ENCODE measurements at places on chromosomes 16 and 17.

- no peak for DNase-seq
Measured at GRCh38 chr17:5396612-5397011, 22.9 kb downstream of the NUP88 start.

DNA sequence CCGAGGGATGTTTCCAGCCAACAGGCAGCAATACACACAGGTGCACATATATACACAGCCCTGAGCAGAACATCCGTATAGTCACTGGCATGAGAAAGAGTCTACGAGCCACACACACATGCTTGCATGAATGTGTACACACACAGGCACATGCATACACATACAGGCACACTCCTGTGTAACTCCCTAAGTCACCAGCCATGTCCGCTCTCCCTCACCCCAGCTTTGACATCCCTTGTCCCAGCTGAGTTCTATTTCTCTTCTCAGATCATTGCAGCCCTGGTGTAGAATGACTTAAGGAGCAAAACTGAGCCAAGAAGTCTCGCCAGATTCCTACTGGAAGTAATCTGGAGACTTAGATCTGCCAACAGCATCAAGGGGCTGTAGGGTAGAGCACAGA is 13.1 kb downstream of the CDRT4 start:
- DNase-seq, result no peak

DNA sequence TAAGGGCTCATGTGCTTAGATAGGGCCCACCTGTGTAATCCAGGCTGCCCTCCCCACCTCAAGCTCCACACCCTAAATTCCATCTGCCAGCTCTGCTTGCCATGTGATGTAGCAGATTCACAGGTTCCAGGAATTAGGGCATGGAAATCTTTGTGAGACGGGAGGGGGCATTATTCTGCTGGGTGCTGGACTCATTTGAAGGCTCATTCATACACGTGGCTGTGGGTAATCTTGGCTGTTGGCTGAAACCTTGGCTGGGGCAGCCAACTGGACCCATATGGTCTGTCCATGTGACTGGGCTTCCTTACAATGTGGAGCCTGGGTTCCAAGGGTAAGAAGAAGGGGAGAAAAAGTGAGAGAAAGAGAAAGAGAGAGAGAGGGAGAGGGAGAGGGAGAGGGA is 115.1 kb downstream of the CYLD start:
- DNase-seq, result no peak

DNA sequence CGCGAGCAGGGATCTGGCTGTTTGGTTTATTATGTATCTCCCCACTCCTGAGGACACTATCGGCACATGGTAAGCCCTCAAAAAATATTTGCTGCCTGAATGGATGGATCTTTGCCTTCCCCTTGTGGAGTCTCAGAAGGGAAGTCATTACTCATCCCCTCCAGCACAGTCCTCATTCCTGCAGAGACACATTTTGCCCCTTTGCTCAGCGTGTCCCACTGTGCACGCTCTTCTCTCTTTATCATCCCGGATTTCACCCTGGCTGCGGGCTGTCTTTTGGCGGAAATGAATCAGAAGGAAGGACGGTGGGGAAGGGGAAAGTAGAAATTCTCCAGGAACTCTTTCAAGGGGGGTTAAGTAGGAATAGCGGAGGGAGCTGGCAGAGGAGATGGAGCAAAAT is 125.2 kb upstream of the CDC42EP4 start:
- DNase-seq, result no peak

- no peak for DNase-seq
Measured at GRCh38 chr16:49698931-49699840, 156.7 kb downstream of the ZNF423 start.

DNA sequence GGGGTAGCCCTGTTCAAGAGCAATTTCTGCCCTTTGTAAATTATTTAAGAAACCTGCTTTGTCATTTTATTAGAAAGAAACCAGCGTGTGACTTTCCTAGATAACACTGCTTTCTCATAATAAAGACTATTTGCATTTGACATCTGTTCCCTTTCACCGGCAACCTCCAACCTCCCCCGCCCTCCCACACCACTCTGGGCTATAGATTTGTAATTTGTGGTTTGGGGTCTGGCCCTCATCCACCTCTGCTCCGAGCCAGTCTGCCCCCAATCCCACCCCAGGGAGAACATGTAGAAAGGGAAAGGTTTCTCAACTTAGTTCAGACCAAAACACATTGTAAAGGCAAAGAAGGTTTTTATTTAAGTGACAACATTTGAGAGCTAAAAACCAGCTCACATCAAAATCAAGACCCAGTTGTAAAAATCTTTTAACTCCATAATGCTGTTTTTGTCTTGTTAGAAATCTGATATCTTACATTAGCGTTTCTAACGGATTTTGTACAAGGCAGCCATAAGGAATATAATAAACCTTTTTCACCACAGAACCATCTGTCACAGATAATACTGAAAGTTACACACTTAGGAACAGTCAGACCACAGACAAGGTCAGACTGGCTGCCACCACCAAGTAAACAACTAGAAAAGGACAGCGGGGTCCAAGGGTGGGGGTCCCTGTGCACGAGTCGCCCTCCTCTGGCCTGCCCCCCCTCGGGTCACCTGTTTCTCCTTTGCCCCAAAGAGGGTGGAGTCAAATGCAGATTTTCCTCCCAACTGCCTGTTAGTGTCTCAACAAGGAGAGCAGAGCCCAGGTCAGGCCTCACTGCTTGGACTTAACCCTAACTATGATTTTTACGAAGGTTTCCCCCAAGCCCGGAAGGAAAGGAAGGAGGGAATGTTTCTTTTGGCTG is 6.9 kb downstream of the PIMREG start:
- DNase-seq, result no peak

GRCh38 chr16:73339821-73340220 is 291.9 kb upstream of the ZFHX3 start:
- DNase-seq, result no peak

DNA sequence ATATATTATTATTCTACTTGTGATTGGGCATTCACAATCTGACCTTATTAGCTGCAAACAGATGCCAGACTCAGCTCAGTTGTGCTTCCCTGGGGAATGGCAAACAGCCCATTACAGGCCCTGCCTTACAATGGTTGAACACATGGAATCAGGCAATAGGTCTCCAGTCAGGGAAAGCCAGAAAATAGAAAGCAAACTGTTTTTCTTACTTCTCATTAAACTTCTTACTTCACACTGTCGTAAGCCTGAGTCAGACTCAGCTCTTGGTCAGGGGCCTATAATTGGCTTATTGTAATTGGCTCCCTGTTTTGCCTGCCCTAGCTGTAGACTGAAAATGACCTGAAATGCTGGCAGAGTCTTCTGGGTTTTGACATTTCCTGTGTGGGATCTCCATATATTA is 77.0 kb upstream of the CA10 start:
- no peak for DNase-seq

DNA sequence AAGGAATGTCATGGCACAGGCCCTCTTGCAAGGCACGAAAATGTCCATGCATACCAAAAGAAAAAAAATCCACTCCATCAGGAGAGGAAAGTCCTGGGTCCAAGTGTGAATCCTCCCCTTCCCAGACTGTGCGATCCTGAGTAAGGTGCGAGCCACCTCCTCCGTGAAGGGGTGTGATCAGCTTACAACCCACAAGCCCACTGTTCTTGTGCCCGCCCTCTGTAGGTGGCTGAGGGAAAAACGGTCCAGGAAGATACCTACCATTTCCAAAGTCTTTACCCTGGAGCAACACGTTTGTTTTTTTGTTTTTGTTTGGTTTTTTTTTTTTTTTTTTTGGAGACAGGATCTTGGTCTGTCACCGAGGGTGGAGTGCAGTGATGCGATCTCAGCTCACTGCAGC is 116.5 kb downstream of the ZNF423 start:
- no peak for DNase-seq

- DNase-seq, result no peak
Measured at GRCh38 chr17:3796110-3796821, 4.7 kb downstream of the ITGAE start.

DNA sequence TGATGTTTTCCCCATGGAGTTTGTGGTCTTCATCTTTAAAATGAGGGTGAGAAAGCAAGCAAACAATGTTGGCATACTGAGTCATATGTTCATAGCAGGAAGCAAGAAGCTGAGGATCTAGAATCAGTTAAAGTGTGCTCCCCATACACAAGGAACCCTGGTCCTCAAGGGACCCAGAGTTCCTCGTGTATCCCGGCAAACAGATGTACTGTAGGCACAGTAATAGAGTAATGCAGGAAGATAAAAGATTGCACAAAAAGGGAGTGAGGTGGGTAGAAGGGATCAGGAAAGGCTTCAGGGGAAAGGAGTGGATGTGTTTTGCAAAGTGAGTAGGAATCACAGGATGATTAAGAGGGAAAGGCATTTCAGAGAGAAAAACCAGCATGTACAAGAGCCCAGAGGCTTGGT is 412.3 kb upstream of the CDH11 start:
- no peak for DNase-seq

DNA sequence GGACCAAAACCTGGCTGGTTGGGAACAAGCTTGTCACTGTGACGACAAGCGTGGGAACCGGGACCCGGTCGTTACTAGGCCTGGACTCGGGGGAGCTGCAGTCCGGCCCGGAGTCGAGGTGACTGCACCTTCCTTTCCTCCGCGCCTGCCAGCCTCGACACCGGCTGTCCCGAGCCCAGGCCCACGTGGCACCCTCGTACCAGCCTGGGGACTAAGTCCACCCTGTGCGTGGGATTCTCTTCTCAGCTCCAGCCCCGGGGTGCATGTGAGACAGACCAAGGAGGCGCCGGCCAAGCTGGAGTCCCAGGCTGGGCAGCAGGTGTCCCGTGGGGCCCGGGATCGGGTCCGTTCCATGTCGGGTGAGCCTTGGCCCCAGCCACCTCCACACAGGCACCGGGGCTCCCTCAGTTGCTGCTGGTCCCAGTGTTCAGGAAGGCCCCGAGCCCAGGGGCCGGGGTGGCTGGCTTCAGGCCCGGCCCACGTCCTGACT is 31.6 kb downstream of the TSC2 start:
- no peak for DNase-seq

DNA sequence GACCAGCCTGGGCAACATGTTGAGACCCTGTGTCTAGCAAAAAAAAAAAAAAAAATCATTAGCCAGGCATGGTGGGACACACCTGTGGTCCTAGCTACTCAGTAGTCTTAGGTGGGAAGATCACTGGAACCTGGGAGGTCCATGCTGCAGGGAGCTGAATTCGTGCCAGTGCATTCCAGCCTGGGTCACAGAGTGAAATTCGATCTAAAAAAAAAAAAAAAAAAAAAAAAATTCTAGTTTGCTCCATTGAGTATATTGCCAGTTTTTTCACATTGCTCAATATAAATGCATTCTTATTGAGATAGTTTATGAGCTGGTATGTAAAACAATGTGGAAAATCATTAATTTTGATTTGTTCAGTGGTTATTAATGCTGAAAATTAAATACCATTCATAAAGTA is 52.0 kb downstream of the ABHD15 start:
- no peak for DNase-seq

GRCh38 chr17:80722661-80723060 is 178.0 kb downstream of the RPTOR start:
- DNase-seq, result no peak

GRCh38 chr16:56628486-56629350 is 3.1 kb downstream of the MT1E start:
- DNase-seq, result no peak

- DNase-seq, result no peak
Measured at GRCh38 chr17:68987966-68988365, 32.8 kb upstream of the ABCA8 start.

GRCh38 chr16:88763502-88764053 is 21.4 kb downstream of the PIEZO1 start:
- no peak for DNase-seq

DNA sequence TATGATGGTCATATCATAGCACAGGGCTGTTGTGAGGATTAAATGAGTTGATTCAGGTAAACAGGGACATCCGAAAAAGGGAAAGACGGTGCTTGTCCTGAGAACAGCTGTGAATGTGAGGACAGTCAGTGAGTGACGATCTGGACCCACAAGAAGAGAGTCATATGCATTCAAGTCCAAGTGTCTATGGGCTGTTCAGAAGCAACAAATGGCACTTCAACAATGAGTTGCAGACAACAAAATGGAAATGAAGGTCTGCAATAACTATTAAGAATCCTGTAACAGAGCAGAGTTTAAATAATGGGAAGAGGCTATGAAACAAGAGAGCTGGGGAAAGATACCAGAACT is 100.3 kb downstream of the ADCY9 start:
- no peak for DNase-seq

DNA sequence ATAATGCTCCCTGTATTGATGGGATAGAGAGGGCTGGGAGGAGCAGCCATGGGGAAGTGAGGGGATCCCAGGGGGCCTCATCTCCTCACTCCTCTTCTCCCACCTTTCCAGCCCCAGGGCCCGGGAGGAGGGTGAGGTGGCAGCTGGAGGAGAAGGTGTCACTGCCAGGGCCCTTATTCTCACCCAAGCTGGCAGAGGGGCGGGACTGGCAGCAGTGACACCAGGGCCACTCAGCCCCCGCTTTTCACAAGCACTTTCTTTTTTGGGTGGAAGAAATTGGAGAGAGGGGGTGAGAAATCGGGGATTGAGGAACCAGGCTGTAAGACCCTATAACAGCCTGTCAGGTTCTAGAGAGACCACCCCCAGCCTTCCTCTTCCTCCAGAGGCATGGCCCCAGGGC is 2.4 kb upstream of the TBX21 start:
- DNase-seq, result no peak

DNA sequence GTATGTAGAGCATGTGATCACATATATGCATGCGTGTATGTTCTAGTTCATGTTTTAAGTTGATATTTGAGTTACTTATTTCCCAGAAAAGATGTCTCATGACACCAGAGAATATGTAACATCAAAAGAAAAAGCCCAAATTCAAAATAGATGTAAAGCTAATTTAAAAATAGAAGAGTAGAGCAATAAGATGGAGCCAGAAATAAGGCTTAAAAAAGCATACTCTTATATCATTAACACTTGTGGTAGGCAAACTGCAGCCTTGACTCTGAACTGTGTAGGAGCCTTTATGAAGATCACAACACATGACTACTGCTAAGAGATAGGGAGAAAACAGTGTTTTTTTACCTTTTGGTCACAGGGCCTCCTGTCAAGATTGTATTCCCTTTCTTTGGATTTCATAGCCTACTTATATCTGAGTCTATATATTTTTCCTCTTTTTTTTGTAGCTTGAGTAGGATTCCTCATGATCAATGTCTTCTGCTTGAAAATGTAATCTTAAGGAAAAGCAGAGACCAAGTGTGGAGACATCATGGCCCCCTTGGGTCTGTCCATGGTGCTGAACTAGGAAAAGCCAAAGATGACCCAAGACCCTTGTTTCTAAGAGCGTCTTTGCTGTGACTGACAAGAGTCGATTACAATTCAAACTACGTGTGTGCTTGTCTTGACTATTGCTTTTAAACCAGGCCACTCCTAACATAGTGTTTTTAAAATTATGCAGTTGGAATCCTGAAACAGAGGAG is 390.4 kb downstream of the SHISA9 start:
- no peak for DNase-seq

GRCh38 chr16:87066133-87067002 is 250.8 kb downstream of the C16orf95 start:
- DNase-seq, result no peak

- no peak for DNase-seq
Measured at GRCh38 chr16:67260426-67261063, 11.8 kb downstream of the SLC9A5 start.

Data from NCI-H1048 (cell line).